ENCODE measurements at places on chromosomes 3 and 15.

DNA sequence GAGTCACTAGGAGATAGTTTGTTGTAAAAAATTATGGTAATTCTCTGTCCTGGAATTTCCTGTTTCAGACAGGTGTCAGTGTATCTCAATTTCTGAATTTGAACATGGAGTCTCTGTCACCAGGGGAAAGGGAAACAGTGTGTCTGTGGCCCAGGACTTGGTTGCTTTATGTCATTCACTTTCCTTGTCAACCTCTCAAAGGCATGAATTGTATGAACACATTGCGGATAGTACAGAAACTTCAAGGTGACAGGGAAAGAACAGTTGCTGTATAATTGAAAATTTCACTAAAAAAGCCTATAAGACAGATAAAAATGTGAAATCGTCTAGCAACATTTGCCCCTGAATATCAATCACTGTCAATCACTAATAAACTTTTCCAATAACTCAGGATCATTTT is 175.0 kb upstream of the DPH6 start:
- DNase-seq: no peak

DNA sequence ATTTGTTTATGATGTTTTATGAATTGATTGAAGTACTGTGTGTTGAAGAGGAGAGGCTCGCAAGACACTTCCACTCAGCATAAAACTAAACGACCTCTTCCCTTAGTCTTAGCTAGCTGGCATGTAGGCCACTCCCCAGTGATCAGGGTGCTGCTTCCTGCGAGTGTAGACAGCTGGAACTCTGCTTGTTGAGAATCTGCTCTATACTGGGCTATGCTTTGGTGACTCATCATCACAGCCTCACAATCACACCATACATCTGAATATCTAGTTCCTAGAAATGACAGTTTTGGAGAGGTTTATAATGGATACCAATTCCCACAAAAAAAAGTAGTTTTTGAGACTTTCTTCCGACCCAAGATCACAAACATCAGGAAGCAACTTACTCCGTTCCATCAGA is 1.5 kb upstream of the SLC24A5 start:
- no peak for DNase-seq

DNA sequence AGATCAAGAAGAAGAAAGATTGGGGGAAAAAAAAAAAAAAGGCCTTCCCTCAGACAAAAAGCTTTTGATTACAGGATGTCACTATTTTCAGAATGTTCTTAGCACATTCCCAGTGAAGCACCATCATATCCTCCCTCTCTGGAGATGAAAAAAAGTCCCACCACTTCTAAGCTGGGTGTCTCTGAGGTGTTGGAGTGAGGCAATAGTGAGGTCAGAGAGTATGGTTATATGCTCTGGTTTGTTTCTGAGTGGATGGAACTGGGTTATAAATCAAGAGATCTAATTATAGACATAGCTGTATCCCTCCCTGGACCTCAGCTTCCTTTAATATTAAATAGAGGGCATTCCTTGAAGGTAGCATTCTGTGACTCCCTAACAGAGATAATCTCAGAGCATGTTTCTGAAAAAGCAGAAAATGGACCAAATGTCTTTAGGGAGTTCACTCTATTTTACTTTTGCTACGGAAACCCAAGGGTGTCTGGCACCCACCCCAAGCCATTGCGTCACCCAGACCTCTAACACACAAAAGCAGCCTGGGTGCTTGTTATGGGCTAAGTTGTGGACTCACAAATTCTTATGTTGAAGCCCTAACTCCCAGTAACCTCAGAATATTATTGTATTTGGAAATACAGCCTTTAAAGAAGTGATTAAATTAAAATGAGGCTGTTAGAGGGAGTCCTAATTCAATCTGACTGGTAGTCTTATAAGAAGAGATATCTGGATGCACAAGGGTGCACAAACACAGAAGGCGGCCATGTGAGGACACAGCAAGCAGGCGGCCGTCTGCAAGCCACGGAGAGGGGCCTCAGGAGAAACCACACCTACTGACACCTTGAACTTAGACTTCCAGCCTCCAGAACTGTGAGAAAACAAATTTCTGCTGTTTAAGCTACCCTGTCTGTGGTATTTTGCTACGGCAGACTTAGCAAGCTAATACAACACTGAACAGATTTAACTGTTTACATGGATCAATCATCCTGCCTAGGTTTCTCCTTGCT is 81.5 kb downstream of the MB21D2 start:
- DNase-seq: no peak

GRCh38 chr15:22258398-22259150 is 178.2 kb downstream of the OR4M2 start:
- no peak for DNase-seq

All from stimulated activated CD4-positive, alpha-beta T cell treated with anti-CD3 and anti-CD28 coated beads, Interleukin-1b, Interleukin-23, amount 100 ng/mL, for 24 hours (primary cell).